ENCODE measurements at places on chromosomes 2 and 18. TPM values are rescaled to one million over a fixed set of nuclear protein-coding genes. Genes with fewer than 3 reads are reported as not detected.

OTOS gene
- polyA plus RNA-seq: not detected

- no peak for DNase-seq
Measured at GRCh38 chr2:60926741-60927552, 45.6 kb downstream of the REL start.

- DNase-seq: no peak
Measured at GRCh38 chr2:182368446-182368845, 58.4 kb downstream of the PDE1A start.

CNGA3 gene
- not detected for polyA plus RNA-seq

GRCh38 chr18:28281400-28281799 lies 104.5 kb upstream of the CDH2 start:
- DNase-seq: no peak

C2orf72 gene
- 7.6 TPM for polyA plus RNA-seq

DNA sequence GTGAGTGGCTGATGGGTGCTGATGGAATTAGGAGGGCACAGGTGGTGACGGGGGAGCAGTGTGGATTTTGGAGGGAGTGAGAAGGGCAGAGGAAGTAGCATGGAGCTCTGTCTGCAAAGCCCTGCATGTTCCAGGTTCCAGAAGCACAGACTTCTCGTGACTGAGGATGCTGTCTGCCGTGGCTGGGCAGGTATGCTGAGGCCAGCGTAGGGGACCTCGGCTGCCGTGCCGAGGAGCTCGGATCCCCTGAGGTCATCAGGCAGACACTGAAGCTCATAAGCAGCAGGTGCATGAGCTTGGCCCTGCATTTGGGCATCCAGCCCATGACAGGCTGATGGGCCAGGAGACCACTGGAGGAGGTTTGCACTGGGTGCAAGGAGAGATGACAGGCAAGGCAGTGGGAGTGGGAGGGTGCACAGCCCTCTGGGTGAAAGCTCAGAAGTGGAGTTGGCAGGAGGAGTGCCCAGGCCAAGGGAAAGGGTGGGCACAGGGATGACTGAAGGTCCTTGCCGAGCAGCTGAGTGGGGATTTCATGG lies 215.3 kb downstream of the SH3RF3 start:
- no peak for DNase-seq

GRCh38 chr2:174800436-174801205 lies 36.3 kb upstream of the CHRNA1 start:
- DNase-seq: no peak

SCYGR2 gene
- not detected for polyA plus RNA-seq

All from small intestine (tissue), 16 donors.